ENCODE measurements at places on chromosomes 6 and 20.

- no peak for DNase-seq
Observed at GRCh38 chr6:18551228-18551627, 164.1 kb downstream of the RNF144B start.

DNA sequence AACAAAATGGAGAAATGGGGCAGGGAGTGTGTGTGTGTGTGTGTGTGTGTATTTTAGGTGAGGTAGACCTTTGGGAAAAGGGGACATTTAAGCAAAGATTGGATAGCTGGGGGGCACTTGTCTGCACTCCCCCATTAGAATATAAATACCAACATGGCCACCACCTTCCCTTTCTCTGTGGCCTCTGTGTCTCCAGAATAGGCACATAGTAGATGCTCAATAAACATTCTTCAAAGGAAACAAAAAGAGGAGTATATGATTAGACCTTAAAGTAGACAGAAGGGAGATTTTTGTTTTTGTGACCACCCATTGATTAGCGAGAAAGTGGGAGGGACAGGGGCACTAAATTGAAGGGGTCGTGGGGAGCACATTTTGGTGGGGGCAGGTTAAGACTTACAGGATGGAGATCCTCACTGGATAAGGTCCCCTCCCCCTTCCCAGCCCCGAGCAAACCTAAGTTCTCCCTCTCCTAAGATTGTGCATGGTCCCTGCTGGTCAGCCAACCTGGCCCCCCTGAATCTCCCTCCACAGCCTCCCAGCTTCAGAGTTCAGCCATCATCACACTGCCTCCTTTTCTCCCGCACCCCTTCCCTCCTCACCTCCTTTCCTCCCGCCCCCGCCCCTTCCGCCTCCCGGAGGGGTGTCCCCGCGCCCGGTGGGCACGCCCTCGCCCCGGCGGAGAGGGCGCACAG, 514 bp upstream of the TSHZ2 start:
- no peak for DNase-seq

- DNase-seq, result no peak
Observed at GRCh38 chr6:116133453-116133852, 7.5 kb upstream of the COL10A1 start.

- no peak for DNase-seq
Observed at GRCh38 chr6:31768363-31769257, 6.2 kb downstream of the SAPCD1 start.

DNA sequence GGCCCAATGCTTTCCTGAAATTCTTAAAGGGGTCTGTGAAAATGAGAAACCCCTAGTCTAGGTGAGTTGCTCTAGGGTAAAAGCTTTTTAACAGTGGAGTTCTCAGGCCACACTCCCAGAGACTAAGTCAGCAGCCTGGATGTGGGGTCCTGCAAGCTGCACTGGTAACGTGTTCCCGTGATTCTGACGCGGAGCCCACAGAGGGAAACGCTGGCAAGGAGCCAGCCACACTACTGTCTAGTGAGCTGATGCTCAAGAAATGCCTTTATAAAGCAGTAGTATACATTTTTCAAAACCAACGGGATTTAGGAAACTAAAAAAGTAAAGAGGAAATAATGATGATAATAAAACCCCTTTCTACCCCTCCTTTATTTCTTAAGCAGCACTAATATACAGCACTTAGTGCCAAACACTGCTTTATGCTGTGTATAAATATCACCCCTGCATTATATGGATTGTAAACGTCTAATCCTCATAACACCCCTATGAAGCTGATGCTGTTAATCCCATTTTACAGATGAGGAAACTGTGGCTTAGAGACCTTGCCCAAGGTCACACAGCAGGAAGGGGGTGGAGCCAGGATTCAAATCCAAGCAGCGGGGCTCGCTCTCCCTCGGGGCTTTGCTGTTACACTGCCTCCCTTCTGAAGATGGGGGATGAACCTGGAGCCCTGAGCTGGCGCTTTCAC, 25.0 kb downstream of the KCNK15 start:
- DNase-seq, result no peak

GRCh38 chr6:144581812-144582537, 296.8 kb downstream of the UTRN start:
- DNase-seq, result no peak

DNA sequence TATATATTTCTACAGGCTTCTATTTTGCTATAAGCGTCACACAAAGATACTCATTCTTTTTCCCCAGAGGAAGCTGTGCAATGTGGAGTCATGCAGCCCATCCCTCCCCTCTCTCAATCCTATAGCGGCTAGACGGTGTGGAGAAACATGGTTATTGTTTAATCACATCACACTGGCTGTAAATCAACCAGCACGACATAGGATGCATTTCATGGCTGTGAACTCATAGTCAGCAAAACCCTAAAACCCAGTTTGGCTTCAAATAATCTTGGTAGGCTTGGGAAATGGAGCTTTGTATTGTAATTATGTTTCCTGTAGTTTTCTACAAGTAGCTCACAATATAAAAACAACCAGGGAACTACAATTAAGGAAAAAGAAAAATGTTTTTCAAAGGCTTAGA, 16.8 kb downstream of the FOXC1 start:
- DNase-seq, result no peak

DNA sequence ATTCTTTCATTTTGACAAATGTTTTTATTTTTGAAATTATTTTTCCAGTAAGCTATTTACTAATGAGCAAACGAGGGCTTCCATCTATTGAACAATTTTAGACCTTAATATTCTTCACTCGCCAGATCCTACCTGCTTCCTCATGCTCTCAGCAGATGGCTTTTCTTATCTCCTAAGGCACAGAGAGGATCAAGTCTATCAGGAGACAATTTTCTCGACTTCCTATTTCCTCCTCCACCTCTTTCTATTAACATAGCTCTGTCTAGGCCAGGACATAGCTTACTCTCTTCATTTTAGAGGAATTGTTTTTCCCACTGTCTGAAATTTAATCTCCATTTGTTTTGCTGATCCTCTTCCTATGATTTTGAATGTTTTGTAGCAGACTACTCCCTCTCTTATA, 87.0 kb upstream of the MAN1A1 start:
- no peak for DNase-seq

- DNase-seq, result no peak
Observed at GRCh38 chr20:38372806-38373205, 26.5 kb downstream of the LBP start.

GRCh38 chr6:156999762-157000161, 222.6 kb downstream of the ARID1B start:
- DNase-seq, result no peak

- no peak for DNase-seq
Observed at GRCh38 chr20:48835390-48835789, 7.6 kb upstream of the PREX1 start.

- no peak for DNase-seq
Observed at GRCh38 chr6:2970753-2971419, 481 bp downstream of the SERPINB6 start.

DNA sequence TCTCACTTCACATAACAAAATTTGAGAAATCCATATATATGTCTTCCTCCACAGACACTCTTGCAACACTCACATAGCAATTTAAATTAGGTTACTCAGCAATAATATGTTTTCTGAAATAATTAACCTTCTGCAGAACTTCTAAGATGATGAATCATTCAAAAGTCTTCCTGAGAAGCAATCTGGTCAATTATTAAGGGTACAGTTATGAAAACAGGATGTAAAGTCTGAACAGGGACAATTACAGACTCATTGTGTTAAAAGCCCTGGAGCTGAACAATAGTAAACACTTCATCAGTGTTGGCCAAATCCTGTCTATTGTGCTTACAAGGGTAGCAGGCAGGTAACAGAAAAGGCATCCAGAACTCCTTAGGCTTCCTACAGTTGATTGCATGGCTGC, 75.4 kb downstream of the FILIP1 start:
- DNase-seq, result no peak

GRCh38 chr6:87070741-87071140, 24.2 kb downstream of the CGA start:
- no peak for DNase-seq

GRCh38 chr6:114291428-114291827, 51.4 kb downstream of the HS3ST5 start:
- no peak for DNase-seq

- DNase-seq, result no peak
Observed at GRCh38 chr6:13534536-13534935, 39.9 kb upstream of the SIRT5 start.
